Activated CD4-positive, CD25-positive, alpha-beta regulatory T cell treated with anti-CD3 and anti-CD28 coated beads, Interleukin-2, amount 50 U/mL, for 16 hours (primary cell): ENCODE measurements at places on chromosomes 1 and 21.

- no peak for DNase-seq
These were observed 249.1 kb downstream of the GREM2 start for GRCh38 chr1:240362826-240363225.

GRCh38 chr1:7526196-7526866, 244.8 kb upstream of the VAMP3 start:
- no peak for DNase-seq

DNA sequence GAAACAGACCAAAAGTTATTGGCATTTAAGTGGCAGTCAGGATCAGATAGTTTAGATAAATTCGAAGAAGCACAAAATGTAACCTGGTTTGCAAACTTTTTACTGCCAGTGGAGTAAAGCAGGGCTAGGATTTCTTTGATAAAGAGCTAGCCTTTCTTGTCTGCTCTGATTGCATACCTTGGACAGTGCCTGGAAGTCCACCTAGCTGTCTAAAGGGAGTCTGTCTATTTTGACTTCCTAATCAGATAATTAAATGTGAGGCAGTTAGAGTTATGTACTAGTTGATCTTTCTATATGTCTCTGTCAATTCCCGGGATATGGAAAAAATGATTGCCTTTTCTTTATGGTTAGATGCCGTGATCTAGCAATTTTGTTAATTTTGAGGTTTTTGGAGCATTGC, 4.1 kb downstream of the GPSM2 start:
- DNase-seq: no peak

- no peak for DNase-seq
These were observed 152.1 kb upstream of the TMEM51 start for GRCh38 chr1:15001317-15001915.

DNA sequence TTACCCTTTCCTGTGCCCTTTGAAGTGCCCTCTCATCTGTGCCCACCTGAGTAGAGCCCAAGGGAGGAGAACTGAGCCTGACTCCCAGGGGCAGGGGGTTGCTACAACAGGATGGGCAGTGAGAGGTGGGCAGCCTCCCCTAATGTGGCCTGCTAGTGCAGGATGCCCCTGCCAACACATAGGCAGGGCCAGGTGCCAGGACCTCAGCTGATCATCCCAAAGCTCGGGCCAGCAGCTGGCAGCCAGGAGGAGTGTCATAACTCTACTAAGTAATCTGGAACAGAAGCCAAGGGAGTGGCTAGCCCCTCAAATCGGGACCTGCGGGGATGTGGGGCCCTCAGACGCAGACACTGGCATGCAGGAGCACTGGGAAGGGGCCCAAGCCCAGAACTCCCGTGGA, 208.8 kb upstream of the RAB4A start:
- DNase-seq: no peak

DNA sequence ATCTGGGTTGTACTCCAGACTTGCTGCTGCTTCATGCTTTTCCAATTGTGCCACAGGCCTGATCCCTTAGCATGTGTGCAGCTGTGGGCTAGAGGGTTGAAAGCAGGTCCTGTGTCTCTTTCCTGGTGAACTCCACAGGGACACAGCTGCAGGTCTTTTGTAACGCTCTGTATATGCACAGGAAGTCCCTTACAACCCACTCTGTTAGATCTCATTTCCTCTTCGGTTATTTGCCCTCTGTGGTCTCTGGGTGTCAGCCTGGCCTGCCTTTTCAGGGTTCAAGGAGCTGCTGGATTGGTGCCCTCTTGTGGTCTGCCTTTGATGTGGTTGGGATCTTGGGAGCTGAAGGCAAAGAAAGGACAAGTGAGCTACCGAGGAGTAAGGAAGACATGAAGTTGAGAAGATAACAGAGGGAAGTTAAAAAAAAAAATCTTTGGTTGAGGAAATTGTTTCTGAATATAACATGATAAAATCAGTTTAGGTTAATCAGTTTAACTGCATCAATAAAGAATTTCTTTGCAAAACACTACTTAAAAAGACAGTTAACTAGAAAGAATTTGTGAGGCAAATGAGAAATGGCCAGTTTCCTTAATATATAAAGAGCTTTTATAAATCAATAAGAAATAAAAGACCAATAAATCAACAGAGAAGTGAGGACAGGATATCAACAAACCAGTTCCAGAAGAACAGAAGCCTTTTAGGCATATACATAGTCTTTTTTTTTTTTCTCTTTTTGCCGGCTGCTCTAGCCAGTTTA, 44.1 kb downstream of the UCK2 start:
- peak; percentile 28 for DNase-seq

DNA sequence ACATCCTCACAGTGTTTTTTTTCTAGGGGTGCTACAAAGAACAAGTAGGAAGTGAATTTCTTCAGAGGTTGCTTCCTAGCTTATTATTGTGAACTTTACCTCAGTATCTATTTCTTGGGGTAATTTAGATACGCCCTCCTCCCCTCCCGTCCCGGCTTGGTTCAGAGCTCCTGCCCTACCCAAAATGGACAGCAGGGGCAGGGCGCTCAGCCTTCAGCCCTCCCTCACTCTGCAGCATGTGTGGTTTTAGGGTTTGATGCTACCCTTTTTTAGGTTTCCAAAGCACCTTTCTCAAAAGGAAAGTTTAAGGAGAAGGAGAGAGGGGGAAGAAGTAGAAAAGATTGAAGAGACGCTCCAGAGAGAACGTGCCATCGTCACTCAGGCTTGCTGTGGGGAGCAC, 16.9 kb upstream of the POGK start:
- no peak for DNase-seq

- DNase-seq: no peak
These were observed 51.9 kb downstream of the AGPAT3 start for GRCh38 chr21:43916691-43917514.

DNA sequence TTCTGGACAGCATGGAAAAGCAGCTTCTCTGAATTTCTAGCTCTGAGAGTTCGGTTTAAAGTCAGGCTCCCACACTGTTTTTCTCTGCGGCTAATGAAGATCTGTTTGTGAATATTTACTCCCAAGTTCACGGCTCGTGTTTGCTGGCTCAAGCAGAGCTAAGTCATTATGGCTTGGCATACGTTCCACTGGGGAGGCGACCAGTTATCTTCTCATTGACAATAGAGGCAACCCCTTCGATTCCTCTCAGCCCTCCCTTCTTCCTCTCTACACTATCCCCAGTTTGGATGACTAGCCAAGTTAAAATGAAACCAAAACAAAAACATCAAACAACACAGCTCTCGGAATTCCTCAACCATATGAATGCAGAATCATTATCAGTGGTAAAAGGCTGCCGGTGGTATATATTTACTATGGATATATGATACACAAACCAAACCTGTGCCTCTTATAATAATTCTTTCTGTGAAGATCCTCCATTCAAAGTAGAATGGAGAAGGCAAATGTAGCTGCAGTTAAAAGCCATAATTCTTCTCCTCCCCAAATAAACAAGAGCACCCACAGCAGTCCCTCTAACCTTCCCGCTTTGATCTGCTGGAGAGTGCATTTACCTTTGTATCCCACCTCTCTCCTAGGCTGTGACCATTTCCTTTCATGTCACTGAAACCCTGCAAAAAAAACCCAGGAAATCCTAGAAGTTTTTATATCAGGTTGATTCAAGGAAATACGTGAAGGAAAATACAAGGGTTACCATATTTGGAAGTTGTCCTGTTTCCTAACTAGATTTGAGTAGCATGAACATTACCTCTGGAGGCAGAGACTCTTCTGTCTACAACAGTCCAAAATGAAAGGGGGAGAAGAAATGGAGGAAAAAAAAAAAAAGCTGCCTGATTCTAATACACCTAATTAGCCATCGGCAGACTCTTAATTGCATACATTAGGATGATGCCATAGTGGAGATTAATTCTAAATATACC, 108.3 kb upstream of the USH2A start:
- DNase-seq: no peak

DNA sequence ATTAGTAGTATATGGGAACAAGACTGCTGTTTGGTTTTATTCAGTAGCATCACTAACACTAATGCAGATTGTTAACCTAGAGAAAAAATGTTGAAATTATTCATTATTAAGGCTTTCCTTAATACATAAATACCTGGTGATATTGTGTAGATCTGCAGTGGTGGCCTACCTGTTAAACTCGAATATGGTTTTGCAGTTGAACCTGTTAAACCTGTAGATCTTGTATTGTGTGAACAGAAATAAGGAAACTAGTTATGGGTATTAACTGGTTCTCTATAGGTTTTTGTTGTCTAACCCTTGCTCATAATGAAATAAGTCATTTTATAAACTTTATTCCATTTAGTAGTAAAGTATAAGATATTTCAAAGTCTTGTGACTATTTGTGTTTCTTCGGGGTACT, 23.9 kb downstream of the PKN2 start:
- DNase-seq: no peak

- no peak for DNase-seq
These were observed 59.0 kb downstream of the MTR start for GRCh38 chr1:236853921-236854604.

DNA sequence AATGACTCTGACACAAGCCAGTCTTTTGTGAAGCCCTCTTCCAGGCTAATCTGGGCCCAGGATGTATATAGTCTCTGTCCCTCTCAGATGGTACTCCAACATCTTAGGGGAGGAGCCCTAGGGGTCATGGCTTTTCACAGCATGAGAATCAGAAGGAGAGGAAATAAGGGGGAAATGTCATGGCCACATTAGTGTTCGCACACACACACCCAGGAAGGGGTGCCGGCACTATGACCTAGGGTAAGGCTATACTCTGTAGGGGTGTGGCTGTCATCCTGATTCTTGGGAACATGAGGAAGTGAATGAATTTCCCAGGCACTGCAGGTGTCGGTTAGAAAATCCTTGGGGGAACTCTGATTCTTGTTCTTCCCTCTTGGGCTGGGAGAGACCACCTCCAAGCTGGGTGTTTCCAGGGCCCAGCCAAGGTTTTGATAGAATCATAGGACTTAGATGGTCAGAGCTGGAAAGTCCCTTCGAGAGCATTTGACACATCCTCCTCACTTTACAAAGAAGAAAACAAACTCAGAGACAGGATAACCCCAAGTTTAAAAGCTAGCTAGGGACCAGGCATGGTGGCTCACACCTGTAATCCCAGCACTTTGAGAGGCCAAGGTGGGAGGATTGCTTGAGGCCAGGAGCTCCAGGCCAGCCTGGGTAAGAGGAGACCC, 22.0 kb downstream of the GFI1 start:
- DNase-seq: no peak

DNA sequence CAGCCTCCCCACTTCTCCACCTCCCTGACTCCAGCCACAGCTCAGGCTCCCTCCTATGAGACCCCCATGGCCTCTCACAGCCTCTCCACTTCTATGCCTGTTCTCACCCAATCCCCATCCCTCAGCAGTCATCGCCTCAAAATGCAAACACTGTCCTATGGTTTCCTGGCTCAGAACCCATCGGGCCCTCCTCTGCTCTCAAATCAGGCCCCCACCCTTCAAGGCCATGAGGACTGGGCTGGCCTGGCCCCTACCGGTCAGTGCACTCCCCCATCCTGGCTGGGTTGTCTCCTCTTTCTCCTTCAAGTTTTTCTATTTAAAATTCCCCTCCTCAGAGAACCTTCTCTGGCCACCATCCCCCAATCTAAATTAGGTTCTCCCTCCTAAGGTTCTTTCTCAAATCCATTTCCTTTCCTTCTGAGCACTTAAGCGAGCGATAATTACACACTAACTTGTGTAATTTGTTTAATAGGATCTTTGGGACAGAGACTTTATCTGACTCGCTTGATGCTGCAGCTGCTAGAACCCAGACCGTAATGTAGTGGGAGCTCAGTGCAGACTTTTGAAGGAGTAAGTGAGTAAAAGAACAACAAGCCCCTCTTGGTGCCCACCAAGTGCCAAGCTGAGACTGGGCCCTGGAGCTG, 347.2 kb downstream of the MATN1 start:
- DNase-seq: no peak

DNA sequence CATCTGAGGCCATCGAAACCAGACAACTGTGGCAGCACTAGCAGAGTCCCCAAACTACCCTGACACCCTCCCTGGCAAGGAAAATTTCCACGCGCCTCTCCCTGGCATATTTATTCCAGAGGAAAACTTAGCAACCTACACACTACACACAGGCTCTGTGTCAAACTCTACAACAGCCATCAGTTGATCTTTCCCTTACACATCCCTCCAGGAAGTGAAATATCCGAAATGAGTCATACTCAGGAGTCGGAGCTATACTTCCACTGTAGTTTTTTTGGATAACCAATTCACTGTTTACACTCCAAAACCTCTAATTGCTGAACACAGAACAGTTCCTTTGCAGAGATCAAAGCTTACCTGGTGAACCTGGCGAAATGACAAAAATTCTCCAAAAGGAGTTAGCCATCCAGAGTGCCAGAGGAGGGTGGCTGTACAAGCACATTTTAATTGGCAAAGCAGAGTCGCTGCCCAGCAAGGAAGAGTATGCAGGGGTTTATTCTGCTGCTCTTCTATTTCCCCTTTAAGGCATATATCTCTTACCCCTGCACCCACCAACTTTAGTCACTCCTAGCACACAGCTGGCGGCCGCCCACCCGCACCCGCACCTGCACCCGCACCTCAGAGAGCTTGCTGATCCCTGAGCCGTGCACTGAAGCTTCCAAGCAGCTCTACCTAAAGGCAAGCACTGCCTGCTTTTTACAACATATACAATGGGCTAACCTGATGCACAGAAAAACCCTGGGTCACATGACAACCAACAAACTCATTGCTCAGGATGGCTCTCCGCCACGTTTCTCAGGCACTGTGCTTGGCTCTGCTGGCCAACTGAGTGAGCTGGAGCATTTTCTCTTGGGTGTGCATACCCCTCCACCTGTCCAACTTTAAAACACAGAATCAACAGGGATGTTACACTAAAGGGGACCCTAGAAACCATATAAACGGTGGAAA, 54.9 kb downstream of the CAPZB start:
- no peak for DNase-seq

GRCh38 chr1:206502812-206503211, 4.5 kb upstream of the RASSF5 start:
- DNase-seq: no peak

DNA sequence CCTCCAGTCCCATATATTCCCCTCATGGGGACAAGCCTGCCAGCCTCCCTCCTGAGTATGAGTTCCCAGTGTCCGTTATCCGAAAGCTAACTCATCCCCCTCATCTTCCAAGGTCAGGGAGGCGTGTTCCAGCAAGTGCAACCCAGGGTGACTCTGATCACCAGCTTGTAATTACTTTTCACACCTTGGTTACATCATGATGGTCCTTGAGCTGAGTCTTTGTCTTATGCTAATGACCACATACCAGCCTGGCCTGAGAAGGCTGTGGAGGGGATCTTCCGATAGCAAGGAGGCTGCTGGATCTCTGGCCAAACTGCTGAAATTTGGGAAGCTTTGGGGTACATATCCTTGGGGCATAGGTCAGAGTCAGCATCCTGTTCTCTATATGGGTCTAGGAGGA, 99.6 kb downstream of the DDX20 start:
- DNase-seq: no peak

- no peak for DNase-seq
These were observed 38.2 kb downstream of the RABGAP1L start for GRCh38 chr1:174197547-174197946.
